ENCODE measurements at places on chromosomes 2 and 18. TPM values are rescaled to one million over a fixed set of nuclear protein-coding genes. Genes with fewer than 3 reads are reported as not detected.

DNA sequence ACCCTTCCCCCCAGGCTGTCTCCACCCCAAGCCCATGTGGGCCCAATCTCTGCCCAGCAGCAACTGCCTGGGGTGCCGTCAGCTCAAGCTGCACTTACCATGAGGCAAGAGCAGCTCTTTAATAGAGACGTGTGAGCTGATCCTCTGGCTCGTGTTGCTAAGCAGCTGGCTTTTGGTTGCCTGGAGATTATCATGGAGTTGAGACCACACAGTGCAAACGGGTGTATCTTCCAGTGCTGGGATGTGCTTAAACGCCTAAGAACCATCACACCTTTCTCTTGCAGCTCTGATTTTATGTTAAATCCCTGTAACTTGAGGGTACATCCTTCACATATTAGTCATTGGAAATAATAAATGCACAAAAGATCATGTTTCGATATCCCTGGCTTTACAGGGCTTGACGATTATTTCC, 271.1 kb downstream of the PRKCE start:
- no peak for DNase-seq
- peaks cover 12% of the 10 kb centered on the region for H3K4me1 ChIP-seq
- no peaks in the 10 kb centered on the region for H3K36me3 ChIP-seq
- H3K27ac ChIP-seq, result no peak overlapping the region

GRCh38 chr2:70029814-70030409, 57.4 kb upstream of the PCBP1 start:
- no peak overlapping the region for H3K27ac ChIP-seq
- H3K36me3 ChIP-seq, result peaks cover 16% of the 10 kb centered on the region
- H3K27me3 ChIP-seq, result no peaks in the 10 kb centered on the region
- peaks cover 18% of the 10 kb centered on the region for H3K4me1 ChIP-seq
- no peak for DNase-seq

GRCh38 chr18:43060020-43060419, 55.5 kb downstream of the RIT2 start:
- H3K27ac ChIP-seq, result no peak overlapping the region
- no peaks in the 10 kb centered on the region for H3K36me3 ChIP-seq
- no peaks in the 10 kb centered on the region for H3K27me3 ChIP-seq
- DNase-seq, result no peak
- no peaks in the 10 kb centered on the region for H3K4me1 ChIP-seq

BCL11A gene
- total RNA-seq, result not detected
